ENCODE measurements at places on chromosomes 7 and 10. TPM values are rescaled to one million over a fixed set of nuclear protein-coding genes. Genes with fewer than 3 reads are reported as not detected.

Gene BAZ1B
- total RNA-seq: 72.6 TPM

Gene CNNM1
- total RNA-seq: not detected

DNA sequence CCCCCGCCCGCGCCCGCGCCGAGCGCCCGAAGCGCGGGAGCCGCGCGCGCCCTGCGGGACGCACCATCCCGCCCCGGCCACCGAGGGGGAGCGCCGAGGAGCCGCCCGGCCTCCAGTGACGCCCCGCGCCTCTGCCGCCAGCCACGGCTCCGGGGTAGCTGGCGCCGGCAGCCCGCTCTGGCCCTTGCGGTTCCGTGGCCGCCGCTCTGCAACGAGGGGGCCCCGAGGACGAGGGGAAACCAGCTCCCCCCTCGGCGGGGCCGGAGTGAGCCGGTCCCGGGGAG lies at the start of gene PAXIP1:
Gene PAXIP1, minus strand, starts transcription at position 33 of the 284 bp plus-strand sequence. CDS start 195 bp downstream, outside the sequence.
- no peaks in the 10 kb centered on the region for H3K36me3 ChIP-seq
- no peak for DNase-seq
- peaks cover 11% of the 10 kb centered on the region for H3K4me1 ChIP-seq

- DNase-seq: no peak
- no peaks in the 10 kb centered on the region for H3K4me1 ChIP-seq
- H3K27me3 ChIP-seq: no peaks in the 10 kb centered on the region
- no peaks in the 10 kb centered on the region for H3K36me3 ChIP-seq
- H3K27ac ChIP-seq: no peak overlapping the region
These were observed 210.2 kb upstream of the NPY start for GRCh38 chr7:24073651-24074420.

Gene CFAP69
- 4.4 TPM for total RNA-seq

Gene AGAP9
- 14.4 TPM for total RNA-seq

GRCh38 chr10:74958316-74958715 lies 131.9 kb downstream of the KAT6B start:
- H3K4me1 ChIP-seq: no peaks in the 10 kb centered on the region
- no peaks in the 10 kb centered on the region for H3K27me3 ChIP-seq
- no peak for DNase-seq
- no peak overlapping the region for H3K27ac ChIP-seq
- H3K36me3 ChIP-seq: no peaks in the 10 kb centered on the region
- no peak overlapping the region for H3K4me3 ChIP-seq

Gene CUZD1
- total RNA-seq: 1.1 TPM

GRCh38 chr10:84838851-84839250 lies 510.5 kb downstream of the CCSER2 start:
- H3K27me3 ChIP-seq: no peaks in the 10 kb centered on the region
- no peaks in the 10 kb centered on the region for H3K36me3 ChIP-seq
- no peak for DNase-seq
- no peak overlapping the region for H3K27ac ChIP-seq
- no peaks in the 10 kb centered on the region for H3K4me1 ChIP-seq

Measured in endothelial cell of umbilical vein (primary cell).